ENCODE measurements at places on chromosomes 1 and 21. TPM values are rescaled to one million over a fixed set of nuclear protein-coding genes. Genes with fewer than 3 reads are reported as not detected.

The AADACL3 gene
- not detected for total RNA-seq

The PDZK1 gene
- 0.20 TPM for total RNA-seq

The EYA3 gene
- total RNA-seq: 14.4 TPM

The TRIM58 gene
- total RNA-seq: not detected

- H3K36me3 ChIP-seq: no peaks in the 10 kb centered on the region
- H3K27me3 ChIP-seq: no peaks in the 10 kb centered on the region
- no peak overlapping the region for H3K4me3 ChIP-seq
- no peak for DNase-seq
Measured at GRCh38 chr1:3534803-3535637, 76.3 kb downstream of the MEGF6 start.

The PIGK gene
- total RNA-seq: 22.9 TPM

GRCh38 chr1:77781683-77782082 is 2.2 kb downstream of the MIGA1 start:
- DNase-seq: no peak
- peaks cover 4% of the 10 kb centered on the region for H3K4me1 ChIP-seq
- peak overlapping the region; percentile 7 for H3K4me3 ChIP-seq

- DNase-seq: no peak
- no peak overlapping the region for H3K27ac ChIP-seq
- H3K4me1 ChIP-seq: peaks cover 21% of the 10 kb centered on the region
- no peaks in the 10 kb centered on the region for H3K27me3 ChIP-seq
Measured at GRCh38 chr1:2496087-2496622, 20.1 kb downstream of the PLCH2 start.

DNA sequence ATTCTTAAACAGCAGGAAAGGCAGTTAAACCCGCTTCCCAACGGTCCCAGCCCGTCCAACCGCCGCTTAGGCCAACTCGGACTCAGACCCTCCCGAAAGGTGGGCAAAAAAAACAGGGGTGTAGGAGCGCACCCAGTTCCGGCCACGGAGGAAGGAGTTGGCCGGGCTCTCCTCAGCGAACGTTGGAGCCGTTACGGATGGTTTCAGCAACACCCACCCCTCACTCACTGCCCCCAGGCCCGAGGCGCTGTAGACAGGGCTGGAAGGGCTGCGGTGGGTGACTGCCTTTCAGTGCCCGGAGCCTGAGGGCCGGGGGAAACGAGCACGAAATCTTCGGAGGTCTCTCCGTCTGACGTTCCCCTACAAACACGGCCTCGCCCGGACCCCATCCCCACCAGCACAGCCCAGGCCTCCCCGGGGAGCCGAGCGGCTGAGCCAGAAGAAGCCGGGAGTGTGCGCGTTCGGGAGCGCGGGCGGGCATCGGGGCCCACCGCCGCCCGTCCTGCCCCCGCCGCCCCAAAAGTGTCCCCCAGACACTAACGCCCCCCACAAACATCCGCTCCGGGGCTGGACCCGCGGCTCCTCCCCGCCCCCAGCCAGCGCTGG is 1.3 kb downstream of the KDM5B start:
- peaks cover 56% of the 10 kb centered on the region for H3K4me1 ChIP-seq
- peak overlapping the region; percentile 82 for H3K27ac ChIP-seq
- H3K27me3 ChIP-seq: no peaks in the 10 kb centered on the region
- H3K36me3 ChIP-seq: peaks cover 10% of the 10 kb centered on the region

The MAB21L3 gene
- total RNA-seq: 2.5 TPM
